Purkinje cell (primary cell): ENCODE measurements at places on chromosomes 2 and 18. TPM values are rescaled to one million over a fixed set of nuclear protein-coding genes. Genes with fewer than 3 reads are reported as not detected.

Gene GREB1
- polyA plus RNA-seq: 0.32 and 1.4 TPM in 2 replicates

Gene LYG1
- polyA plus RNA-seq: not detected in 2 replicates

Gene RUFY4
- polyA plus RNA-seq: not detected in 2 replicates

Gene UGT1A1
- polyA plus RNA-seq: not detected in 2 replicates

Gene CIDEA
- polyA plus RNA-seq: 4.5 TPM in 1 of 2 replicates, not detected in the other

Gene LYPD6
- polyA plus RNA-seq: 0.93 TPM in 1 of 2 replicates, not detected in the other

Gene VWC2L
- 1.3 TPM in 1 of 2 replicates, not detected in the other for polyA plus RNA-seq

Gene DCDC2C
- not detected in 2 replicates for polyA plus RNA-seq

Gene ZEB2
- 9.3 and 31.7 TPM in 2 replicates for polyA plus RNA-seq

Gene CRYGD
- polyA plus RNA-seq: 0.42 and 2.2 TPM in 2 replicates

Gene ARHGAP28
- polyA plus RNA-seq: not detected in 2 replicates

Gene ZRANB3
- polyA plus RNA-seq: 6.4 and 6.9 TPM in 2 replicates

Gene SKOR2
- polyA plus RNA-seq: 10.3 and 17.7 TPM in 2 replicates

Gene CFC1
- polyA plus RNA-seq: 0.39 and 0.85 TPM in 2 replicates

Gene COL6A3
- polyA plus RNA-seq: 0.03 TPM in 1 of 2 replicates, not detected in the other

Gene TRIM54
- polyA plus RNA-seq: not detected in 2 replicates

Gene KIAA2012
- polyA plus RNA-seq: 0.13 and 0.90 TPM in 2 replicates

Gene TIA1
- 22.5 and 25.0 TPM in 2 replicates for polyA plus RNA-seq

Gene ALPP
- polyA plus RNA-seq: not detected in 2 replicates

Gene BOLL
- 0.46 and 1.8 TPM in 2 replicates for polyA plus RNA-seq

Gene NOSTRIN
- 1.6 and 7.5 TPM in 2 replicates for polyA plus RNA-seq

Gene REEP1
- polyA plus RNA-seq: 144 and 206 TPM in 2 replicates

Gene NEU2
- polyA plus RNA-seq: not detected in 2 replicates

Gene RAB31
- 12.6 and 13.1 TPM in 2 replicates for polyA plus RNA-seq

Gene GPC1
- 0.13 and 1.8 TPM in 2 replicates for polyA plus RNA-seq

Gene GAD1
- 377 and 427 TPM in 2 replicates for polyA plus RNA-seq

Gene CEP76
- 509 and 524 TPM in 2 replicates for polyA plus RNA-seq

Gene CRYBA2
- not detected in 2 replicates for polyA plus RNA-seq

Gene ANKRD30BL
- polyA plus RNA-seq: 0.35 TPM in 1 of 2 replicates, not detected in the other

Gene CPO
- polyA plus RNA-seq: 0.20 TPM in 1 of 2 replicates, not detected in the other

Gene UGT1A10
- not detected in 2 replicates for polyA plus RNA-seq

Gene SYT4
- 52.6 and 76.1 TPM in 2 replicates for polyA plus RNA-seq

Gene SRD5A2
- polyA plus RNA-seq: not detected in 2 replicates

Gene CSRNP3
- 27.2 and 27.3 TPM in 2 replicates for polyA plus RNA-seq

Gene SOCS6
- polyA plus RNA-seq: 5.0 and 8.6 TPM in 2 replicates

Gene DLX1
- not detected in 2 replicates for polyA plus RNA-seq

Gene GCKR
- not detected in 2 replicates for polyA plus RNA-seq

Gene TRIM43
- not detected in 2 replicates for polyA plus RNA-seq

Gene TUBA3E
- 0.20 TPM in 1 of 2 replicates, not detected in the other for polyA plus RNA-seq

Gene HOXD13
- polyA plus RNA-seq: not detected in 2 replicates

Gene PSTPIP2
- 1.6 and 2.1 TPM in 2 replicates for polyA plus RNA-seq

Gene MC2R
- polyA plus RNA-seq: not detected in 2 replicates

Gene DSG4
- polyA plus RNA-seq: not detected in 2 replicates

Gene PAX8
- not detected in 2 replicates for polyA plus RNA-seq

Gene MEMO1
- polyA plus RNA-seq: 52.1 and 53.4 TPM in 2 replicates

Gene DNAJC5G
- polyA plus RNA-seq: not detected in 2 replicates

Gene CD8B
- not detected in 2 replicates for polyA plus RNA-seq

Gene FAM98A
- 144 and 151 TPM in 2 replicates for polyA plus RNA-seq

Gene LIMS1
- polyA plus RNA-seq: 3.4 and 3.5 TPM in 2 replicates

Gene BCL11A
- polyA plus RNA-seq: 195 and 215 TPM in 2 replicates

Gene FBXO48
- polyA plus RNA-seq: 0.90 and 2.1 TPM in 2 replicates

Gene CENPA
- polyA plus RNA-seq: 0.66 TPM in 1 of 2 replicates, not detected in the other

Gene TMEM169
- polyA plus RNA-seq: 1.9 and 2.9 TPM in 2 replicates

Gene ARHGEF4
- 1.7 and 5.4 TPM in 2 replicates for polyA plus RNA-seq

Gene BABAM2
- 45.5 and 72.6 TPM in 2 replicates for polyA plus RNA-seq

Gene GAREM2
- polyA plus RNA-seq: 1.2 and 1.6 TPM in 2 replicates

Gene KLHL14
- polyA plus RNA-seq: 0.20 TPM in 1 of 2 replicates, not detected in the other

Gene ACTR1B
- polyA plus RNA-seq: 5.9 and 7.6 TPM in 2 replicates

Gene RAMP1
- 23.2 and 38.6 TPM in 2 replicates for polyA plus RNA-seq

Gene CCDC102B
- 25.6 and 26.7 TPM in 2 replicates for polyA plus RNA-seq
